Stimulated activated CD4-positive, alpha-beta T cell treated with anti-CD3 and anti-CD28 coated beads, Interleukin-4, amount 100 ng/mL, for 1 hour (primary cell): ENCODE measurements at places on chromosomes 5 and 9.

- no peak for DNase-seq
Measured at GRCh38 chr5:24643880-24644279, 898 bp downstream of the CDH10 start.

GRCh38 chr5:34660444-34660843 lies 4.3 kb downstream of the RAI14 start:
- no peak for DNase-seq

DNA sequence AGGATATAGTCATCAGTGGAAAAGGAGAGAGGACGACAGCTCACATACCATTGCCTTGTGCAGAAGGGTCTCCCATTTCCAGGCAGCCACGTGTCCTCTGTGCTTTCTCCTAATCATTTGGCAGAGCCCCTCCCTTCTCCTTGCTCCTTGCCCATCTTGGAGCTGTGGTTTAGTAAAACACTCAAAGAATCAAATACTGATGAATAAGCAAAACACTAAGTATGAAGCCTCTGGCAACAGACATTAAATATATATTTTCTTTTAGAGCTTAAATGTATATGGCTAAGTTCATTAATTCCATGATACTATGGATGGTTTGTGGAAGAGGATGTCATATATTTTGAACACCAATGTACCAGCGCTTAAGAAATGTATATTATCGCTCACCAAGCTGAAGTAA lies 278.5 kb downstream of the SAXO1 start:
- no peak for DNase-seq

DNA sequence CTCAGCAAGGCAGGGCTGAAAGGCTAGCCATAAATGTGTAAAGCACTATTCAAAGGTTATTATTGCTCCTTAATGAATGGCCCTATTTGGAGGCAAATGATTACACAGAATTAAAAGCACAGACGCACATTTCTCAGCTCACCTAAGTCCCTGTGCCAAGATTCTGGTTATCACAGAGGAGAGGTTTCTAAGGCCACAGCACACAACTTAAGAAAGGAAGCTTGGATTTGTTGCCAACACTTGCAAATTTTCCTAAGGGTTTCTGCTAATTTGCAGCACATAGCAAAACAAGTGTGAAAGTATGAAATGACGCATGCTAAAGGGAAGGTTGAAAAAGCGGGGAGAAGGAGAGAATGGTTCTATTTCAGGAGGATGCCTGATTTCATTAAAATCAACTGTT lies 834.1 kb upstream of the C9orf72 start:
- no peak for DNase-seq

- DNase-seq, result no peak
Measured at GRCh38 chr9:33465596-33466564, 7.8 kb downstream of the NOL6 start.

DNA sequence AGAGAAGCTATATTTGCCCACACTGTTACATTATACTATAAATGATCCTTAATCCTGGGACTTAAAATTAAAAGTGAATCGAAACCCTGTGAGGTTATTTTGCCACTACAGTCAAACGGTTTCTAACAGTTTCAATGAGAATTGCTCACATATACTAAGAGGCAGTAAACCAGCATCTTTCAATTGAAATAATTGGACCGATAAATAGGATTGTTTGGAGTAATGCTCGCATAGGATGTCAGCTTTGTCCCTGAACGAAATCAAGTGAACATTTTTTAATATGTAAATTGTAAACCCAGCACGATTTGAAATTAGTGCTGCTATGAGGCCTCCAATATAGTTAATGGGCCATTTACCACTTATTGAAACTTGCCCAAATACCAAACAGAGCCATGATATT lies 60.5 kb downstream of the ELAVL2 start:
- DNase-seq, result no peak

- no peak for DNase-seq
Measured at GRCh38 chr5:3323144-3323543, 272.5 kb upstream of the IRX1 start.

- no peak for DNase-seq
Measured at GRCh38 chr5:85921590-85921989, 696.2 kb upstream of the COX7C start.

DNA sequence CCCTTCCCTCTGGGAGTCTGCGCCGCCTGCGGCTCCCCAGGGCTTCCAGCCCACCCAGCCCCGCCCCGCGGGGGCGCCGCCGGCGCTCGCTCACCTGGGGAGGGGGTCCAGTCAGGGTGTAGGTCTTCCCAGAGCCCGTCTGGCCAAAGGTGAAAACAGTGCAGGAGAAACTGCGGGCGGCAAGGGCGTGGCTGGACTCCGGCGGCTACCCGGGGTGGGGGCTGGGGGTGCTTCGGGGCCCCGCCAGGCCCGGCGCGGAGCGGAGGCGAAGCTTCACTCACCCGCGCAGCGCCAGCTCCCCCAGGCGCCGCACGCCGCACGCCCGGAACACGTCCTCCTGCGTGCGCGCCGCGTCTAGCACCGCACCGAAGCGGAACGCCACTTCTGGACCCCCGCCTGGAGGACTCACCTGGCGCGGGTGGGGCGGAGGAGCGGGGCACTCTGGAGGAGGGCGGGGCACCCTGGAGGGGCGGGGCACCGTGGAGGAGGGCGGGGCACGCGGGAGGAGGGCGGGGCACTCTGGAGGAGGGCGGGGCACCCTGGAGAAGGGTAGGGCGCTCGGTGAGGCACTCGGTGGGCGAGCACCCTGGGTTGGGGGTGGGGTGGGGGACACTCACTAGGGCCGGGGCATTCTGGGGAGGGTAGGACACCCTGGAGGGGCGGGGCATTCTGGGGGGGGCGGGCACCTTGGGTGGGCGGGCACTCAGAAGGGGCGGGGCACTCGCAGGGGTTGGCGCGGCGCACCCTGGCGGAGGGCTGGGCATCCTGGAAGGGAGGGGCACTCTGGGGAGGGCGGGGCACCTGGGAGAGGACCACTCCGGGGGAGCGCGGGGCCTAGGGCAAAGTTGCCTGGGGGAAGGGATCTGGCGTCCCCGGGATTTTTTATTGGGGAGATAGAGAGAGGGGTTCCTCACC lies 814 bp downstream of the KIF12 start:
- peak; percentile 26 for DNase-seq

DNA sequence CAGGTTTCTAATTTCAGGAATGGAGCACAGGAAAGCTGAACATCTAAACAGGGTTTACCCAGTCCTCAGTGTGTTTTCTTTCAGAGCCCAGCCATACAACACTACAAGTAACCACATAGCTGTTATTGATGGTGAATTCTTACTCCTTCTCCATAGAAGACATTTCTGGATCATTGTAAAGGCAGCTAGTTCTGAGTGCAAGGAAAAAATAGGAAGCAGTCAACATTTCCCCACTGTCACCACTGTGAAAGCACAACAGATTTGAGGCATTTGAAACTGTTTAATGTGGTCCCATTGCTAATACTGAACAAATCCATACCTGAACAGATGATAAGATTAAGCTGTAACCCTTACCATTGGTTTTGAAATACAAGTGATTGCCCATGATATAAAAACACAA lies 145.0 kb upstream of the PCA3 start:
- no peak for DNase-seq

- DNase-seq, result no peak
Measured at GRCh38 chr5:59716029-59716428, 177.5 kb downstream of the PDE4D start.

DNA sequence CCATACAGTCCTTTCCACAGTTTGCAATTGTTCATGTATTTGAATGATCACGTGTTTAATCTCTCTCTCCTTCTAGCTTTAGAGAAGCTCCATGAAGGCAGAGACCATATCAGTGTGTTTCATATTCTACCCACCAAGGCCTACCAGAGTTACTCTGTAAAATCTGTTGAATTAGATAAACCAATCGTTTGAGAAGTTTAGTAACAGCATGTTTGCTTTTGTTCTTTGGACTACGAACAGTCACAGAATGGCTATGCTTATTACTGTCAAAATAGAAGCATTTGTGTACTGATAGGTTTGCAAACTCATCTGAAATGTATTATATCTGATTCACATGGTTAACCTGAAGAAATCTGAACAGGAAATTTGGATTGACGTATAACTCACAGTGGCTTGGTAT lies 93.8 kb downstream of the ITGA1 start:
- no peak for DNase-seq

GRCh38 chr5:72598401-72599064 lies 91.3 kb upstream of the ZNF366 start:
- no peak for DNase-seq

GRCh38 chr5:178769617-178770260 lies 39.3 kb upstream of the ZNF354A start:
- no peak for DNase-seq

DNA sequence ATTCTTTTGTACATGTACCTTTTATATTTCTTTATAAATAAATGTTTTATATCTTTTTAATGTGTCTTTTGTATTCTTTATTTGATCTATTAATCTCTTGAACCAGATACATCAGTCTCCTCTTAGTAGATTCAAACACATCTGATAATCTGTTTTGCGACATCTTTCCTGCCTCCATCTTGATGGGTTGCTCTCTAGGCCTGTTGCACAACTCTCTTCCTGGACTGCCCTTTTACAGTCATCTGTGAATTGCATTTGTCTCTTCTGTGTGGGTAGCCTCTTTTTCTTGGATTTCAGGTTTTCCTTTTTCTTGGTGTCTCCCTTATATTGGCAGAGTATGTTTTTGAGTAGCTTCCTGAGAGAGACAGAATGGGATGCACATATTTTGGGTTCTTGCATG lies 6.2 kb downstream of the ZFYVE16 start:
- no peak for DNase-seq

DNA sequence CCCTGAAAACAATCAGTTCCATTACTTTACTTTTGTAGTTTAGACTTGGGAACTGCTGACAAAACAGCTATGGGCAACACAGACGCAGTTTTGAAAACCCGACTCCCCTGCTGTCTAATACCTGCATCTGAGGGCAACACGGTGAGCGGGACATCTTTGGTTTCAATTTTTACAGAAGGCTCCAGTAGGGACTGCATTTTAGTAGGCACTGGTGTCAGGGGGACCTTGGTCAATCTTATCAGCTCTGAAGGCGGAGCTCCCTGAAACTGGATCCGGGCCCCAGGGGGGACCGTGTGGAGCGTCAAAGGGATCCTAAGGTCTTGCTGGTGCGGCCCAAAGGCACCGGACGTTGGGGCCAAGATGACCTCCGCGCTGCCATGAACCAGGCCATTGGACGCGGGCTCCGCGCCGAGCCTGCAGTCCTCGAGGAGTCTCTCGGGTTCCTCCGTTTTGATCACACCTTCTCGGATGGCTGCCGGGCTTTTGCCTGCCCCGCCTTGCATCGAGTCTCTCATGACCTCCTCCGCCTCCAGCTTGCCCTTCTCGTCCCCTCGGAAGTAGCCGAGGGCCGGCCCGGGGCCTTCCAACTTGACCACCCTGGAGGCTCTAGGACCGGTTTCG lies 1.1 kb downstream of the SOX30 start:
- DNase-seq, result no peak

DNA sequence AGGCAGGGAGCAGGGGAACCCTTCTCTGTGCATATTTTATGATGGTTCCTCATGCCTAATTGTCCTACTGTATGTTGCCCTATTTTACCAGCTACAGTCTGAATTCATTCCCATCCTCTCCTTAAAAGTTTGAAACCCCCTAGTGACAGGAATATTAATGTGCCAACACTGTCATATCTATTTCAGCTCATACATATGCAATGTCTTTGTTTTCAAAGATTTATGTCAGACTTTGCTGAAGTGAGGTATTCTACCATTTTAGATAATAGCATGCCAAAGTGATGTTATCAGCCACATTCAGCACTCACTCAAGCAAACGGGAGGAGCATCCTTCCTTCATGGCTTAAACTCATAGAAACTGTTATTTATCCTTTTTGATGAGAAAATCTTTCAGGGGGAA lies 696.5 kb downstream of the NR2F1-AS1 start:
- no peak for DNase-seq

- DNase-seq, result no peak
Measured at GRCh38 chr5:135449644-135450043, 2.5 kb upstream of the DCANP1 start.

DNA sequence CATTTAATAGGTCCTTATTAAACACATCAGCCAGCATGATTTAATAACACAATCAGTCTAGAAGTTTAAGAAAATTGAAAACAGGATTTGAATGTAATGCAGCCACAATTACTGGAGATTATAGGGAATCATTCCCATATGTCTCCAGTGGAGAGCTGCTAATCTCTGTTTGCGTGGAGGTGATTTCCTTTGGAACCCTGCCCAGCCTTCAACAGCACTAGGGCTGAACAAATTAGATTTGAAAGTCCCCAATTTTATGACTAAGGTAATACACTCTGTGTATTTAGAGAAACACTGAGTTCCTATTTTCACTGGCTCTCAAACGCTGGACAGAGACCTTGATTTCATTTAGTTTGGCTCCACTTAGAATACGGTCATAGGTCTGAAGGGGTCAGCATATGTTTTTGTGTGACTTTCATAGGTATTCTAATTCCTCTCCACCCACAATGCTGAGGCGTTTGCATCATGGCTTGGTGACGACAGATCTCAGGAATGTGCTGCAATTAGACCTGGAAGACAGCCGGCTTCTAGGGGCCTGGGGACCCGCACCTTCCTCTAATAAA lies 508.3 kb downstream of the EBF1 start:
- DNase-seq, result no peak

- DNase-seq, result no peak
Measured at GRCh38 chr5:179300581-179301180, 44.6 kb downstream of the ADAMTS2 start.

DNA sequence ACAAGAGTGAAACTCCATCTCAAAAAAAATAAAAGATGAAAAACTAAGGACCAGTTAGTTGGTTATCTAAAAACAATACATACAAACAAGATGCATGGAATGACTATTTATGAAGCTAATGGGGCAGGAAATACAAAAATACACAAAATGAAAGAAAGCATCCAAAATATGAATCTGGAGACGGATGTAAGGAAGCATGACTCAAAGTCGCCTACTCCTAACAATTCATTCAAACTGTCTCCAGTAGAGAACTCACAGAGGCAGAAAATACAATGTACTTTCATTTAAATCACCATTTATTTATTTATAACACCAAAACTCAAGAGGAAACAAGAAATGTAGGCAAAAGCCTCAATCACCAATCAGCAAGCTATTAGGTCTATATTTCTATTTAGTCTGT lies 68.4 kb downstream of the SCAI start:
- DNase-seq, result no peak

DNA sequence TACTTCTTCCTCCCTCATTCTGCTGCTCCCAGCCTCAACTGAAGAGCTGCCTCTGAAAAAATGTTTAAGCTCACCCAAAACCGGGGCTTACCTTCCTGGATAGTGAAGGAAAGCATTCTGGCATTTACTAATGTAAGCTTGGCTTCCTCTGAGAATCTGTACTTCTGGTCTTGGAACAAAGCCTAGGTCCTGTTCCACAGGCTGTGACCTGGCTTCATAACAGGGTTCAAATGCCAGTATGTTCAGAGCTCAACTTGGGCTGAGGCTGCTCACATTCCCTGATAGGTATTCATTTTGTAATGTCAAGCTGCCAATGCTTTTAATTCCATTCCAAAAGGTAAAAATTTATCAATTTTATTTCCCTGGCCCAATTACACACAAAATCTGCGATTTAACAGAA lies 411.7 kb upstream of the KCNN2 start:
- DNase-seq, result no peak
